Activated CD8-positive, alpha-beta memory T cell treated with anti-CD3 and anti-CD28 coated beads for 24 hours (primary cell): ENCODE measurements at places on chromosomes 3 and 15.
A peak's percentile ranks its signal among the peaks of the same experiment; 100 is the strongest.

DNA sequence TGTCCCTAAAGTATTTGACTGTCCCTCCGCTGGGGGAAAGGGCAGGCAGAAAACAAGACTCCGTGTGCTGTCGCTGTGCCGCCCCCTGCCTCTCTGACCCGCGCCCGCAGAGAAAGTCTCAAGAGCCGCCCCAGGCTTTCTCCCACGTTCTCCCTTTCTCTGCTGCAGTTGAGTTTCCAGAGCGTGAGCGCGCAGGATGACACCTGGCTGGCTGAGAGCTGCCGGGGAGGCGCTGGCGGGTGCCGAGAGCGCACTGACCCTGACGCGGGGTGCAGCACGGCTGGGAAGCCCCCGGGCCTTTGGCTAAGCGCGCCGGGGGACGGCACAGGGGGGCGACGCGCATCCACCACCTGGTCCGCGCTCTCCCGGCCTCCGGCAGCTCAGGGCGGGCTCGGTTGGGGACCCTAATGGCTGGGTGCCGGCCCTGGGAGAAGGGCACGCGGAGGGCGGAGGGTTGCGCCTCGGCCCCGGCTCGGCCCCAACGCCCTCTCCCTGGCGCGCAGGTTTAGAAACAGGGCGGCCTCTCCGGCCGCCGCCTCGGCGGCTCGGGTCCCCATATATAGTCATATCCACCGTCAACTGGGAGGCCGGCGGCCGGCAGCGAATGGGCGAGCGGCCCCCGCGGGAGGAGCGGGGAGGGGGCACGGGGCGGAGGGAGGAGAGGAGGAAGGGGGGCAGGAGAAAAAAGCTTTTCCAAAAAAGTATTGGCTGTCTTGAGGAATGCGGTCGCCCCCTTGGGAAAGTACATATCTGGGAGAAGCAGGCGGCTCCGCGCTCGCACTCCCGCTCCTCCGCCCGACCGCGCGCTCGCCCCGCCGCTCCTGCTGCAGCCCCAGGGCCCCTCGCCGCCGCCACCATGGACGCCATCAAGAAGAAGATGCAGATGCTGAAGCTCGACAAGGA is at the start of gene TPM1:
TSS of gene TPM1 (plus strand) at position 774 of the 903 bp plus-strand sequence. CDS start at position 857, 83 bp downstream.
- peak; percentile 61 for DNase-seq

DNA sequence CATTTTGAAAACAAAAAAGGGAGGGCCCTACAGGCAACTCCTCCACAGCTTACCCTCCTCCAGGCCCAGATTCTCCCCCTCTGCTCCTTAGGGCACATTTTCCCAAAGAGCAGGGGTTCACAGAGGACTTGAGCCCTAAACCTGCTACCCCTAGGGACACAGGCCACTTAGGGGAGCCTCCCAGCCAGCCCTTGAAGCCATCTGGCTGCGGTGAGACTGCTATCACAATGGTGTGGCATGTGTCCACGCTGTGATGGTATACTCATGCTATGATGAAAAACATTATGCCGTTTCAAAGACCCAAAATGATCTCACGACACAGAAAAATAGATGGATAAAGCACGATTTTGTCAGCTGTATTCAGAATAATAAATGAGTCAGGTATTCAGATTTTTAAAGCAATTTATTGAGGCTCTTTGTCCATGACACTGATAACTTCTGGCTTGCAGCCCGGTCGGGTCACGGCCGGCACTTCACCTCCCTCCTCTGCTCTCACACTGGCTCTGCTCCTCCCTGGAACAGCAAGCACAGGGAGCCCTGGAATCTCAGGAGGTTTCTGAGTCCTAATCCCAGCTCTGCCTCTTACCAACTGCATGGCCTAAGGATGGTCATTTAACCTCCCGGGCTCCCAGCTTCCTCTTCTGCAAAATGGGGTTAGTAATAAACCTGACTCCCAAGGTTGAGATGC is 115.3 kb downstream of the MEGF11 start:
- no peak for DNase-seq

- DNase-seq = no peak
Measured at GRCh38 chr3:146386936-146387335, 82.4 kb downstream of the PLSCR2 start.

DNA sequence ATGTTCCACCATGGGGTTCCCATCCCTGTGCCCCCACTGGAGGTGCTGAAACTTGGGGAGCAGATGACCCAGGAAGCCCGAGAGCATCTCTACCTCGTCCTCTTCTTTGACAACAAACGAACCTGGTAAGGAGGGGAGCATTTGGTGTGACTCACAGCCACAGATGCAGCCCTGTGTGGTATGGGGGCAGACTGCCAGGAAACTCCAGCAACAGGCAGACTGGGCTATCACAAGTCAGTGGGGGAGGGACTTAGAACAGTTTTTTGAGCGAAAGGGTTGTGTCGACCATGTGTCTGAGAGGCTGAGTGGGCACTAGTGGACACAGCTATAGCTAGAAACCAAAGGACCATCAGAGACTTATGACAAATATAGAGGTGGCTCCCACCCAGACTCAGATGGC is 3.4 kb upstream of the OGG1 start:
- no peak for DNase-seq

DNA sequence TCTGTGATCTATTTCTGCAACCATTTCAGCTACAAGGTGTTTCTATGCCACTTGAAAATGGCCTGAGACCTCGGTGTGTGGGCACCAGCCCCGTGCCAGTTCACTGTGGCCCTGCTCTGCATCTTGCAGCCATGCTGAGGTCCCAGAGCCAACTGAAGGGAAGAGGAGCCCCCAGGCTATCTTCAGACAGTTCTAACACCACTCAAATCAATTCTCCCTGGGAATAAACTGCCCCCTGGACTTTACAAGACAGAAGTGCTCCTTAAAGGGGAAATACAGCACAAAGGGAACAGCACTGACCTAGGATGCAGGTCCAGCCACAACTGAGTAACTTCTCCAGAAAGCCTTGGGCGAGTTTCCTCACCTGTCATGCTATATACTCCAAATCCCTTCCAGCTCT is 3.9 kb downstream of the XXYLT1 start:
- no peak for DNase-seq

DNA sequence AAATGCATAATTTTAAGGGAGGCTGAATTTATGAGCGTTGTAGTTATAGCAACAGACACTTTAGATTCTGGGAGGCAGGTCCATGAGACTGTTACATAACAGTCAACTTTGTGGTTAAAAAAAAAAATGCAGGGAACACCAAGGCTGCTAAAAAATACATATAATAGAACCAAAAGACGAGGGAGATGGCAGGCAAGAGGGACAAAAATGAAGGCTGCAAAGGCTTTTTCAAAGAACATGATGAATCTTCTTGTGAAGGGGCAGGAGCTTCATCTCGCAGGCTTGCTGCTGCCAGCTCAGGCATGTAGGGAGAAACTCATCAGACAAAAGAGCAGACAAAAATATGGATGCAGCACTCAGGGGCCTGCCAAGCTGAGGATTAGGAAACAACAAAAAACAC is 243.9 kb downstream of the SHQ1 start:
- no peak for DNase-seq

GRCh38 chr15:81425905-81426304 is 51.9 kb upstream of the TMC3 start:
- DNase-seq = no peak

- DNase-seq = peak; percentile 71
Measured at GRCh38 chr15:51731549-51732267, 5.7 kb downstream of the LYSMD2 start.

GRCh38 chr3:138347960-138348753 is at the start of gene MRAS:
Gene MRAS, plus strand, starts transcription at chr3:138348579. Its CDS starts 24,305 bp downstream, at chr3:138372884.
- DNase-seq = peak; percentile 65

DNA sequence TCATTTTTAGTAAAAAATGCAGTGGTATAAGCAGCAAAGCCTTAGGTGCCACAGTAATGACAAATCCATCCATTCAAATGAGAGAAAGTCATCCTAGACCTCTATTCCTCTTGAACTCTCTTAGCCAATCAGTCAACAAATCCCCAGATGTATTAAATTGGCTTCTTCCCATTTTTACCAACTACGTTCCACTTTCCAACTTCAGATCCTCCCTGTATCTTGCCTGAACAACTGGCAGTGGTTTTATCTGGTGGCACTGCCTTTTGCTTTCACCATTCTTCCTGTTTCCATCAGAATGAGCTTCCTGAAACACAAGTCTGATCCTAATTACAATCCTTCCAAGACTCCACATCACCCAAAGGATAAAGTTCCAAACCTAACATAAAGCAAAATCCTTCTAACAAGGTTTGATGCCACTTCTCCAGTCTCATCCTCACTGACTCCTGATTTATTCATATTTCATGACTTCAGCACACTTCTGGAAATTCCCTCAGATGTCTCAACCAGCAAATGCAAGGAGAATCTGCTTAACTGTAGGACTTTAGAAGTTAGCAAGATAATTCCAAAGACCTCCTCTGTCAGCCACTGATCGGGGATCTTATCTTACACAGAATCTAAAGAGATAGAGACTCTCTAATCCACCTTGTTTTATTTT is 69.8 kb upstream of the SLC4A7 start:
- DNase-seq = no peak

- DNase-seq = no peak
Measured at GRCh38 chr15:37397266-37398022, 297.1 kb upstream of the MEIS2 start.

- peak; percentile 89 for DNase-seq
Measured at GRCh38 chr3:146469150-146470017, at the start of gene PLSCR2. Gene PLSCR2, minus strand, starts transcription at chr3:146469561. Its CDS starts 9,657 bp downstream, at chr3:146459904.
